ENCODE measurements at places on chromosomes 1 and 21.

- DNase-seq = no peak
These were observed 11.2 kb upstream of the SNAPIN start for GRCh38 chr1:153647346-153647714.

GRCh38 chr1:150295476-150295875 is 1.8 kb downstream of the MRPS21 start:
- DNase-seq = no peak

- DNase-seq = peak; percentile 55
These were observed 125.7 kb upstream of the GADD45A start for GRCh38 chr1:67559222-67559700.

DNA sequence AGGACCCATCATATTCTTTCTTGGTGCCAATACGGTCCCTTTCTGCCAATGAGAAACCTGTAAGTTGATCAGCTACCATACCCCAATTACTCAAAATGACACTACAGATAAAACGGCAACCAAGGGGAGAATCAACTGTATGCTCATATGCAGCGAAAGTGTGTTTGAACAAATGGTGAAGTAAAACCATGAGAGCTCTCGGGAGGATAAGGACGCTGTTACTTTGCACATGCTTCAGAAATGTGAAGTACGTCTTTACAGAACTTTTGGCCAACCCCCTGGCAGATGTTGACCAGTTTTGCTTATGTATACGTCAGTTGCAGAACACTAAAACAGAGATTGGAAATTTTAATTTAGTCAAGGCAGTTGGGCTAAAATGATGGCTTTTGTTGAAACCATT is 79.6 kb downstream of the PROX1 start:
- DNase-seq = no peak

DNA sequence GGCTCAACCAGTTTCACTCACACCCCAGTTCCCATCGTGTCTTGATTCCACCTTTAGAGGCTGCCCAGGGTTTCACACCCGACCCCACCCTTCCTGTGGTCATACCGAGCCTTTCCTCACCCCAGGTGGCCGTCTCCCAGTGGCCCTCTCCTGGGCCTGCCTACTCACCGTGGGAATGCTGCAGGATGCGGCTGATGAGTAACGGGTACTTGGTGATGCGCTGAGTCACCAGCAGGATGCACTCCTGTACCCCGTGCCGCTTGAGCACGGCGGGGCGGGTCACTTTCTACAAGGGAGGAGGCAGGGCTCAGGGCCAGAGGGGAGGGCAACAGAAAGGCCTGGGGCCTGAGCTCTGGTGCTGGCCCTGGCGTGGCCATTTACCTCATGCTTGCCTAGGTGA is 16.4 kb downstream of the ARHGEF2 start:
- DNase-seq = peak; percentile 90

DNA sequence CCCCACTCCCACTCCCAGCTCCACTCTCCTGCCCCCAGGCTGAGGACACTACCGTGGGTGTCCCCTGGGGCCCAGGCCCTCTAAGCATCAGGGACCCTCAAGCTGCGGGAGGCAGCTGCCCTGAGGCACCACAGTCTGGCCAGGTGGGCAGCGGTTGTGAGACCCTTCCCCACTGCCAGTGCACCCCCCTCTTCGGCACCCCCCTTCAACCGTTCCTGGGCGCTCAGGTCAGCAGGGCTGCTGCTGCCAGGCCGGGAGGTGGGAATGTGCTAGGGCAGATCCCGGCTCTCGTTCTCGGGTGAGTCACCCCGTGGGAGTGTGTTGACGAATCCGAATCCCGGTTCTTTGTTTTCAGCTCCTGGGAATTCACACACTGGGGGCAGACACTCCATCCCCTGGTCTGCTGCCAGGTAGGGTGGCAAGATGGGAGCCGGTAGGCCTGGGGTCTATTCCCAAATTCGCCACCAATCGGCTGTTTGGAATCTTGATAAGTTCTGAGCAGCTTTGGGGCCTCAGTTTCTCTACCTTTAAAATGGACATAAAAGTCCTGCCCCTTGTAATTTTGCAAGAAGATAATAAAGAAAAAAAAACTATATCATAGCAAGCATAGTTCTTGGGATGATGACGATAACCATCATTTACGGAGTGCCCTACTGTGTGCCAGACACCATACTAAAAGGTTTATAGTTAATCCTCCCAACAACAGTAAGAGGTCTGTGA is 28.5 kb upstream of the CASZ1 start:
- peak; percentile 20 for DNase-seq

DNA sequence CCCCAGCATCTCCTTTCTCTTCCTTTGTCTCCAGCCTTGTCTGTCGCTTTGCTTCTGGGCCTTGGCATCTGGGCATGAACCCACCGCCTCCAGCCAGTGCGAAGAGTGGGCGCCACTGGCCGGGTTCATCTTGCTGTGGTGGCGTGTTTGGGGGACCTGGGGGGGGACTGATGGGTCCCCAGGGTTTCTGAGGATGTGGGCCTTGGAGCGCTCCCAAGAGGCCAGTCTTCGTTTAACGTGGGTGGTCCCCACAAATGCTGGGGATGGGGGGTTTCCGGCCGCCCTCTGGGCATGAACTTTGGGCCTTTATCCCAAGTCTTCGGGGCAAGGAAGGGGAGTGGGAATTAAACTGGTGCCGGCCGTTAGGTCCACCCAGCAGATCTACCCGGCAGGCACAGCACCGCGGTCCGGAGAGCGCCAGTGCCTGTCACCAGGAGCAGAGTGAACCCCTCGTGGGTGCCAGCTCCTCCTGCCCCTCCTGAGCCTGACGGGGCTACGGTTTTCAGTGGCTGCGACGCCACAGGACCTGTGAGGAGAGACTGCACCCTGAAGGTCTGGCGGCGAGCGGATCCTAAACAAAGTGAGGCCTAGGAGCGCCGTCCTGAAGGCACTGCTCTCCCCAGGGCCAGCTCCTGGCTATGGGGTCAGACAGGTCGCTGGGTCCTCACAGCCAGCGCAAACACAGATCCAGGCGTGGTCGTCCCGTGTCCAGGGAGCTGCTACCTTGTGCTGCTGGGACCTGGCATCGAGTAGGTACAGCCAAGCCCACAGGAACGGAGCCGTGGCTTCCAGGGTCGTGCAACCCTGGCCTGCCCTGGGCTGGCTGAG is 12.1 kb upstream of the C1orf174 start:
- no peak for DNase-seq

DNA sequence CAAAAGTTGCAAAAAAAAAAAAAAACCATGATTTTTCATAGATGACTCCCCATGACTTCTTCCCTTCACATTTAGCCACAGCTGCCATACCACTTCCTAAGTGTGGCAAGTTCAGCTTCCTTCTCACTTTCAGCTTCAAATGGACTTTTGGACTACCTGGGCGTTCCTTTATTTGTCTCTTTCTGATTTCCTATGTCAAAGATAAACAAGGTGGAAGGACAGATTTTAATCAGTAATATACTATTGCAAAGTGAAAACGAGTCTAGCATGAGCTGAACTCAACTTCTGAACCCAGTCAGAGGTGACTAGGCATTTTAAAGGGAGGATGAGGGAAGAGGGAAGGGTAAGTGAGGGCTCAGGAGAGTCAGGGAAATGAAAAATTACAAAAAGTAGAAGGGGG is 14.4 kb upstream of the SCCPDH start:
- no peak for DNase-seq

GRCh38 chr1:219664310-219665029 is 51.6 kb upstream of the ZC3H11B start:
- DNase-seq = no peak

DNA sequence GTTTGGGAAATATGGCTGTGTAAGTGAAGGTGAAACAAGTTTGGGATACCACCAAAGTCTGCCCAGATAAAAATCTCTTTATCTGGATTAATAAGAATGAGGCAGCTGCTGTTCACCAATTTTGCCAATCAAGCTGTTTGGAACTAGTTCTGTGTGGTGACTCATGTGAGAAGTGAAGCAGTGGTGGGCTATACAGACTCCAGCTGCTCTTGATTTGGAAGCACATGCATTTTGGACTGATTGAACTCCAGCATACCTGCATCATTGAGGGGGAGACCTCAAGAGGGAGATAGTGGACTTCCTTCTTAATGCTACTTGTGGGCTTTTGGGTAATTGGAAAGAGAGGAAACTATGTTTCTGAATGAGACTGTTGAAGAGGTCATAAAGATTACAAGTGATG is 99.2 kb upstream of the B3GALT2 start:
- no peak for DNase-seq

DNA sequence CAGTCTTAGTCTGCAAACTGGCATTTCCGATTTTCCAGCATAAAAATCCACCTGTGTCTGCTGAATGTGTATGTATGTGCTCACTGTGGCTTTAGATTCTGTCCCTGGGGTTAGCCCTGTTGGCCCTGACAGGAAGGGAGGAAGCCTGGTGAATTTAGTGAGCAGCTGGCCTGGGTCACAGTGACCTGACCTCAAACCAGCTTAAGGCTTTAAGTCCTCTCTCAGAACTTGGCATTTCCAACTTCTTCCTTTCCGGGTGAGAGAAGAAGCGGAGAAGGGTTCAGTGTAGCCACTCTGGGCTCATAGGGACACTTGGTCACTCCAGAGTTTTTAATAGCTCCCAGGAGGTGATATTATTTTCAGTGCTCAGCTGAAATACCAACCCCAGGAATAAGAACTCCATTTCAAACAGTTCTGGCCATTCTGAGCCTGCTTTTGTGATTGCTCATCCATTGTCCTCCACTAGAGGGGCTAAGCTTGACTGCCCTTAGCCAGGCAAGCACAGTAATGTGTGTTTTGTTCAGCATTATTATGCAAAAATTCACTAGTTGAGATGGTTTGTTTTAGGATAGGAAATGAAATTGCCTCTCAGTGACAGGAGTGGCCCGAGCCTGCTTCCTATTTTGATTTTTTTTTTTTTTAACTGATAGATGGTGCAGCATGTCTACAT is 2.5 kb upstream of the OLFML3 start:
- DNase-seq = peak; percentile 37

DNA sequence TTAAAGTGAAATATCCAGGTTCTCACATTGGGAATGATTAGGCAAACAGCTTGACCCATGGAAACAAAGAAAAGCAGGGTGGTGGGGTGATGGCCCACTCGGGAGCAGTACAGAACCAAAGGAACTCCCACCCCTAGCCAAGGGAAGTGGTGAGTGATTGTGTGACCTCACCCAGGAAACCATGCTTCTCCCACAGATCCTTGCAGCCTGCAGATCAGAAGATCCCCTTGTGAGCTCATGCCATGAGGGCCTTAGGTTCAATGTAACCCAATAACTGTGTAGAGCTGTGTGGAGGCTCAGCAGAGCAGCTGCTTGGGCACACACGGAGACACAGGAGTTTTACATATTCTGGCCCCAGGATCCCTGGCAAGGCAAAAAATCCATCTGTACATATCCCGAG is 311.8 kb upstream of the DPYD start:
- DNase-seq = no peak

DNA sequence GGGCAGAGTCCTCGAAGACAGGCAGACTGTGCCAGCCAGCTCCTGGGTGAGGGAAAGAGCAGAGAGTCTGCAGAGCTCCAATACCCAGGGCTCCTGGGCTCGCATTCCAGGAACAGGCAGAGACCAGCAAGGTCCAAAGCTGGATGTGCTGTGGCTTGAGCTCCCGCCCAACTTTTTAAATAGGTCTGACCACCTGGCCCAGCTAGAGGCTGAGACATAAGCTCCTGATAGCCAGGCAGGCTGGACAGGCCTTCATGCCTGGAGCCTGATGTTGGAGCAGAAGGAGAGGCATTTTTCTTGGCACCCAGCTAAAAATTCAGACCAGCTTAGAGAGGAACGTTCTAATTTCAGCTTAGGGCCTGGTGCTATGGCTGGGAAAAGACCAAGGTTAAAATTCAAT is 178.4 kb upstream of the TMEM51 start:
- DNase-seq = no peak

GRCh38 chr1:230113593-230114236 is 46.7 kb downstream of the GALNT2 start:
- peak; percentile 96 for DNase-seq

DNA sequence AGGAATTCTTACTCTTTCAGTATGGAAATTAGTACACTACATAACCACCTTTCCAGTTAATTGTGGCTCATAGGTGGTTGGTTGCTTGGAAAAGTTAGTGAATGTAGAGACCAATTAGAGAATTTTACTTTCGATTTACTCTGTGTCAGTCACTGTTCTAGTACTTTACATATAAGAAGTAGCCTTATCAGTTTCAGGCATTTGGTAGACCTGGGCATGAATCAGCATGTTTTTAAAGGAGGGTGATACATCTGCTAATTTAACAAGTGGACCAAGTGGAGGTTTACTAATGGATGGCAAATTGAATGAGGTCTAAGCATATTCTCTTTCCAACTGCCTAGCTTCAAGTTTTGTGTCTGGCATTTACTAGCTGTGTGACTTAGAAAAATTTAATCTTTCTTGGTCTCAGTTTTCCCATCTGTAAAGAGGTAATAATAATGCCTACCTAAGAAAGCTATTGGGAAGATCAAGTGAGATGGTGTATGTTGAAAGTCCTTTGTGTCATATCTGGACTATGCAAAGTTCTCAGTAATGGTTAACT is 1158.6 kb downstream of the PLA2G4A start:
- no peak for DNase-seq

DNA sequence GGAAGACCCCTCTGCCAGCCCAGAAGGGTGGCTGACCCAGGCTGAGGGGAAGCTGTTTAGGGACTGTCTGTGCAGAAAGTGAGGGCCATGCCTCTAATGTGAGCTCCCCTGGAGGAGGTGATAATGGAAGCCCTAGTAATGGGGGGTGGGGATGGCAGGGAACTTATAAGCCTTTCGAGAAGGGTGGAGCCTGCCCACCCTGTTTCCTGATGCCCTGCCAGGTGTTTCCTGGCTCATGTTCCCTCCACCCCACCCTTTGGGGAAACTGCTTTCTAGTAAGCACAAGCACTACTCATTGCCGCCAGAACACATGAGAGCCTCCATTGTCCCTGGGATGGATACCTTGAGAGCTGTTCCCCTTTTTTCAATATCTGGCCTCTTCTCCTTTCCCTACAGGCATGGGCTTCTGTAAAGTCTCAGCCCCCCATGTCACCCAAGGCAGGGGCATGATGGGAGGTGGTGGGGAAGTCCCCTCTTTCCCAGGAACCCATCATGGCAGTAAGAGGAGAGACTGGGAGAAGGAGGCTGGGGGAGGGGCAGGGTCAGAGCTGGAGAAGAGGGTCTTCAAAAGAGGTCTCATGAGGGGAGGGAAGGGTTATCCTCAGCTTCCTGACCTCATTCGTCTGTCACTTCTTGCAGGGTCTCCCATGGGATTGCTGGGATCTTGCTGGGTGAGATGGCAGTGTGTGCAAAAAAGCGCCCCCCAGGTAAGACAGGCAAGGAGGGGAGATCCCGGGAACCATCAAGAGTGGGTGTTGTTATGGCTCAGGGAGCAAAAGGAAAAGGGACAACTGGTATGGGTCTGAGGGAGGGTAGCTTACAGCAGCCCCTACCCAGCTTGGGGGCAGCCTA is 2.4 kb downstream of the ATP8B2 start:
- DNase-seq = no peak

- no peak for DNase-seq
These were observed 58.4 kb upstream of the VCAM1 start for GRCh38 chr1:100661176-100661575.

DNA sequence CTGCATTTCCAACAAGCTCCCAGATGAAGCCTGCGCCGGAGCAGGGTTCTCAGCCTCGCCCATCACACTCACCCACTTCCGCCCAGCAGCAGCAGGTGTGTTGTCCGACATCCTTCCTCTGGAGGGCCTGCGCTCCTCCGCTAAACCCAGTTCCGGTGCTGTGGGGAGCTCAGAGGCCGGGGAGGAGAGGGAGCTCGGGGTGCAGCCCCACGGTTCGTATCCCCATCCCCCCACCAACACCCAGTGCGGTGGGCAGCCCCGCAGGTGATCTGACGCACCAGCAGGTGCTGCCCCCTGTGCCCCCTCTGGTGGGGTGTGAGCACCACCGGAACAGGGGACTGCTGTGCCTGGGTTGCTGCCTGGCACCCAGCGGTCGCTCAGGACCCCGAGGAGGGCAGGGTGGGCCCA is 3.4 kb upstream of the PEX10 start:
- no peak for DNase-seq

- DNase-seq = no peak
These were observed 52.8 kb downstream of the NRIP1 start for GRCh38 chr21:15011967-15012366.
